ENCODE measurements at places on chromosomes 13 and 19.

DNA sequence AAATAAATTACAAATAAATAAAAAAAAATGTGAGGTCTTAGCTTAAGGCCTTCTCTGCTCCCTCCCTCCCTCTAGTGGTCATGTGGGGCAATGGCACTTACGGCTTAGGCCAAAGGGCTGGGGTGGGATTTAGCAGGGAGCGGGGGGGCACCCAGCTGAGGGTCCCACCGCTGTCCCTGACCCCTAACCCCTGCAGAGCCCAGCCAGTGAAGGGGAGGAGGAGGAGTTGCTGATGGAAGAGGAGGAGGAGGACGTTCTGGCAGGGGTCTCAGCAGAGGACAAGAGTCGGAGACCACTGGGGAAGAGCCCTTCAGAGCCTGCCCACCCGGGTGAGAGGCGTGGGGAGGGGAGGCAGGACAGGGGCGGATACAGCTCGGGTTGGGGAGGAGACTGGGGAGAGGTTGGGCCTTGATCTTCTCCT is 9.3 kb downstream of the MPND start:
- DNase-seq: no peak

DNA sequence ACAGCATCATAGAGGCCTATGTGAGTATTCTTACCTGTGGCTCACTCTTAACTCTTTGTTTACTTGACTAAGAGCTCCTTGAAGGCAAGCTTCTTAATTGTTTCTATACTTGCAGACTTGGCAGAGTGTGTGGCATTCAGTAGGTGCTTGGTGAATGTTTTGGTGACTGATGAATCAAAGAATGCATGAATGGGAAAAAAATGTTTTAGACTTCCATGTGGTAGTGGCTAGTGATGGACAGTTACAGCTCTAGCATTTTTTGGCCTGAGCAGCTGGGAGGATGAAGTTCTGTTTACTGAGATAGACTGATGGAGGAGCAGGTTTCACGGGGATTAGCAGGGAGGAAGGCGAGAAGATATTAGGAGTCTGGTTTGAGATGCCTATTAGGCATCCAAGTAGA is 13.6 kb downstream of the HAS1 start:
- DNase-seq: no peak

DNA sequence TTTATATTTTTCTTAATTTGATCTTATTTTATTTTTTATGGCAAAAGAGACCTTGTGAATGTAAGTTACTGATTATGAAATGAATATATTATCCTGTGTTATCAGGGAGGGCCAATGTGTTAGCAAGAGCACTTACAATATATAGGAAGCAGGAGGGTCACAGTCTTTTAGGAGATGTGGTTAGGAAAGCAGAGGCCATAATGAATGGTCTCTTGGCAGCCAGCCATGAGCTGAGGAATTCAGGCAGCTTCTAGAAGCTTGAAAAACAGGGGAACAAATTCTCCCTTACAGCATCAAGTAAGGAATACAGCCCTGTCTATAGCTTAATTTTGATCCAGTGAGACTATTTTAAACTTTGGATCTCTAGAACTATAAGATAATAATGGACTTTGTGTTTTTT is 2374.6 kb downstream of the PCDH9 start:
- no peak for DNase-seq

- DNase-seq: no peak
Measured at GRCh38 chr13:29582171-29582570, 13.3 kb downstream of the SLC7A1 start.

GRCh38 chr19:52176574-52176973 is 5.2 kb upstream of the ZNF836 start:
- DNase-seq: no peak

All from AG09309 (cell line).